Thoracic aorta (tissue), 2 donors: ENCODE measurements at places on chromosomes 6 and 20.
A peak's percentile ranks its signal among the peaks of the same experiment; 100 is the strongest.

- H3K27me3 ChIP-seq, result no peaks in the 10 kb centered on the region
- H3K4me1 ChIP-seq, result no peaks in the 10 kb centered on the region
- no peak overlapping the region for H3K27ac ChIP-seq
- H3K36me3 ChIP-seq, result no peaks in the 10 kb centered on the region
Measured at GRCh38 chr6:44621846-44622245, 234.3 kb downstream of the CDC5L start.

GRCh38 chr6:22779062-22779461 is 209.7 kb downstream of the HDGFL1 start:
- no peak overlapping the region for H3K27ac ChIP-seq
- H3K36me3 ChIP-seq, result no peaks in the 10 kb centered on the region
- DNase-seq, result no peak
- H3K4me3 ChIP-seq, result no peak overlapping the region
- no peaks in the 10 kb centered on the region for H3K4me1 ChIP-seq

DNA sequence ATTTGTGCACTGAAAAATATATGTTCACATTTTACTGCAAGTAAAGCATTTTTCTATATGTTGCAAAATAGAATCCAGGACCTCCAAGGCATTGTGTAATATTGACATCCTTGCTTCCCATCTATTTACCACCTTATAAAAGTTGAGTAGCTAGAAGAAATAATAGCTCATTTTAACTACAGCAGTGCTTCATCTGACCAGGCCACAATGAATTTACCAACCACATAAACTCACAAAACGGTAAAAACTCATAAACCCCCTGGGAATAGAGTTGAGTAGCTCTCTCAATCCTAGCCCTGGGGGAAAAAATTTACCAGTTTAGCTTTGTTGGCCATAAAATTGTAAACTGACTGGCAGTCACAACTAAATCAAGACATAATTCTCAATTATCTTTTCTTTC is 3.9 kb downstream of the ATXN1 start:
- H3K4me3 ChIP-seq, result no peak overlapping the region
- DNase-seq, result no peak
- H3K4me1 ChIP-seq, result peaks cover 61% of the 10 kb centered on the region
- H3K36me3 ChIP-seq, result no peaks in the 10 kb centered on the region

GRCh38 chr6:12392490-12392889 is 102.3 kb downstream of the EDN1 start:
- H3K27me3 ChIP-seq, result no peaks in the 10 kb centered on the region
- no peaks in the 10 kb centered on the region for H3K4me1 ChIP-seq
- H3K27ac ChIP-seq, result no peak overlapping the region
- H3K36me3 ChIP-seq, result no peaks in the 10 kb centered on the region

DNA sequence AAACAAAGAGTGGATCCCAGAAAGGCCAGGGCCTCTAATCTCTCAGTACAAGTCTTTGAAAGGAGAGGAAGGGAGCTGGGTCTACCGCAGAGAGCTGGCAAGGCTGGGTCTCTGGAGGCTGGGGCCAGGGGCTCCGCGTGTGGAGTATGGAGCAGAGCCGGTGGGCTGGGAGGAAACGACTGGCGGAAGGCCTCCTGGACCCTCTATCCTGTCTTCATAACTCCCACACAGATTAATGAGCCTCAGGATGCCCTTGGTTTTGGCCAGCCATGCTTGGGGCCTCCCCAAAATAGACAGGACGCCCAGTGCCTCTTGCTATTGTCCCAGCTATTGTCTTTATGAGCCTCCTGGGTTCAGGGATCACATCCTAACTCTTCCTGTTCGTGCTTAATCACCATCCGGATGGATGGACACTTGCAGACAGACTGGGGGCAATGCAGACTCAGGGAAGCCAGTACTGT is 306.4 kb downstream of the DHX35 start:
- no peak overlapping the region for H3K27ac ChIP-seq
- no peaks in the 10 kb centered on the region for H3K36me3 ChIP-seq
- H3K4me1 ChIP-seq, result no peaks in the 10 kb centered on the region
- no peak for DNase-seq
- no peak overlapping the region for H3K4me3 ChIP-seq
- H3K27me3 ChIP-seq, result no peaks in the 10 kb centered on the region

DNA sequence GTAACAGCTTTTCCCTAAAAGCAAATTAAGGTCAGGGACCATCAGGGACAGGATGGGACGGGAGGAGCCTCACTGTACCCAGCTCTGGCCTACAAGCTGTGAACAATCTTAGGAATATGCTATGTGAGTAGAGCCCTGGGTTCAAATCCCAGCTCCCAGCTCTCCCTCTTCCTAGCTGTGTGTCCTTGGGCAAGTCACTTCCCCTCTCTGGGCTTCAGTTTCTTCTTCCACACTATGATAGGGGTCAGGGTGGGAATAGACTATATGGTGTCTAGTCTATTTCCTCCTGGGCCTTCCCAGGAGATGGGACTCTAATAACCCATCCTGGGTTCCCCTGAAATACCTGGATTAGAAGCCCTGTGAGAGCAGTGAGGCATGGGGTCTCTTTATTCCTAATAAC is 41.6 kb downstream of the CPNE5 start:
- H3K4me3 ChIP-seq, result no peak overlapping the region
- no peaks in the 10 kb centered on the region for H3K27me3 ChIP-seq
- DNase-seq, result no peak
- no peaks in the 10 kb centered on the region for H3K36me3 ChIP-seq

DNA sequence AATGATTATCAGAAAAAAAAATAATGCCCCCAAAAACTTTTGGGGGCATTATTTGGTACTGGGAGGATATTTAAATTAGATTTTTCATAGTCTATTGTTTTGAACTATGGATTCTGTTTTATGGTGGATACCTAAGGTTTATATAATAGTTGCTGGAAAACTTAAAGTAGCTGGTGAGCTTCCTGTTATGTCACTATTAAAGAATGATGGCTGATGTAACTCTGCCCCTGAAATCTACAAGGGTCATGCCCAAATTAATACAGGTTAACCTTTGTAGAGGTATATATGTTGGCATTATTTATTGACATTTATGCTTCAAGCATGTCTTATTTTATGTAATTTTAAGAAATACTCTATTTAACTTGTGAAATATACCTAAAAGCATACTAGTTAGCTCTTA is 25.3 kb upstream of the ERVFRD-1 start:
- no peak overlapping the region for H3K4me3 ChIP-seq
- H3K4me1 ChIP-seq, result no peaks in the 10 kb centered on the region
- no peak for DNase-seq
- H3K27ac ChIP-seq, result no peak overlapping the region
- H3K36me3 ChIP-seq, result peaks cover 8% of the 10 kb centered on the region

GRCh38 chr20:13586133-13586532 is 52.6 kb downstream of the TASP1 start:
- no peaks in the 10 kb centered on the region for H3K4me1 ChIP-seq
- H3K4me3 ChIP-seq, result no peak overlapping the region
- no peaks in the 10 kb centered on the region for H3K27me3 ChIP-seq
- DNase-seq, result no peak
- no peaks in the 10 kb centered on the region for H3K36me3 ChIP-seq
- no peak overlapping the region for H3K27ac ChIP-seq

GRCh38 chr6:75065523-75065922 is 140.3 kb downstream of the COL12A1 start:
- no peak overlapping the region for H3K4me3 ChIP-seq
- H3K27me3 ChIP-seq, result no peaks in the 10 kb centered on the region
- no peaks in the 10 kb centered on the region for H3K36me3 ChIP-seq
- no peak for DNase-seq
- no peak overlapping the region for H3K27ac ChIP-seq
- no peaks in the 10 kb centered on the region for H3K4me1 ChIP-seq

GRCh38 chr6:2633736-2634135 is 117.0 kb downstream of the MYLK4 start:
- peak overlapping the region; percentile 75 for H3K4me3 ChIP-seq
- H3K36me3 ChIP-seq, result no peaks in the 10 kb centered on the region
- H3K27ac ChIP-seq, result peak overlapping the region; percentile 98

DNA sequence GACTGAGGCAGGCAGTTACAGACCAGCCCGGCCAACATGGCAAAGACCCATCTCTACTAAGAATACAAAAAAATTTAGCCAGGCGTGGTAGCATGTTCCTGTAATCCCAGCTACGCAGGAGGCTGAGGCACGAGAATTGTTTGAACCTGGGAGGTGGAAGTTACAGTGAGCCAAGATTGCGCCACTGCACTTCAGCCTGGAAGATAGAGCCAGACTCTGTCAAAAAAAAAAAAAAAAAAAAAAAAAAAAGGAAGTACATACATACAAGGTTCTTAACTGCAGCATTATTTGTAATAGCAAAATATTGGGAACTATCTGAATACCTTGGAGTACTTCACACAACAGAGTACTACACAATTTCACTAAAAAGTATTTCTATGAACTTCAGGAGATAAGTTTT is 183.5 kb upstream of the OLIG3 start:
- no peaks in the 10 kb centered on the region for H3K27me3 ChIP-seq
- H3K36me3 ChIP-seq, result no peaks in the 10 kb centered on the region
- no peak overlapping the region for H3K4me3 ChIP-seq
- no peak overlapping the region for H3K27ac ChIP-seq
- no peak for DNase-seq

DNA sequence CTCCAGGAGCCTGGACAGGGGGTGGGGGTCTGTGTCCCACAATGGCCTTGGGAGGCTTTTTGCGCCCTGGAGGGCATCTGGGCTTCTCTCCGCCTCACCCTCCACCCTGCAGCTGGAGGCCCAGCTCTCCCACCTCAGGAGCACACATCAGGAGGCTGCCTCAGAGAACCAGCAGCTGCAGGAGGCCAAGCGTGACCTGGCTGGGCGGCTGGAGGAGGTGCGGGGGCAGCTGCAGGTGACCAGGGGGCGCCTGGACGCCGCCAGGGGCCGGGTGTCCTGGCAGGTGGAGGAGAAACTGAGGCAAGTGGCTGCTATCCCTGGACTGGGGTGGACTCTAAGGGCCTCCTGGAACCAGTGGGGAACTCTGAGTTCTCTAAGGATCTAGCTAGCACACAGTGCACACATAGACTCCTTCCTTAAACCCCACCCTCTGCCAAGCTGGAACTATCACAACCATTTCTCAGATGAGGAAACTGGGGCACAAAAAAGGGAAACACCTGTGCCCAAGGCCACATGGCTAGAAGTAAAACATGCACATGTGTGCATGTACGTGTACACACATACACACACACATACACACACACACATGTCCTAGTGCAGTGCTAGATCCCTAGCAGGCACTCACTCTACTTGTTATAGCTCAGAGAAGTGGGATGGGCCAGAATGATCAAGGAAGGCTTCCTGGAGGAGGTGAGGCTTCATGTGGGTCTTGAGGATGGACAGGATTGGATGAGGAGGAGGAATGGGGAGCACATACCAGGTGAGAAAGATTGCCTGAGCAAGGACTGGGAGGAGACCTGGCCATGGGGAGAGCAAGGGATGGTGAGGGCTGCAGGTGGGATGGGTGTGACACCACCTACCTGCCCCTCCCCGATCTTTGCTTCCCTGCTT is 22.9 kb downstream of the RAB44 start:
- H3K4me1 ChIP-seq, result no peaks in the 10 kb centered on the region
- H3K27ac ChIP-seq, result no peak overlapping the region
- DNase-seq, result no peak
- no peak overlapping the region for H3K4me3 ChIP-seq

- no peak overlapping the region for H3K27ac ChIP-seq
- H3K4me1 ChIP-seq, result no peaks in the 10 kb centered on the region
- no peak for DNase-seq
- no peaks in the 10 kb centered on the region for H3K36me3 ChIP-seq
Measured at GRCh38 chr20:60126975-60127374, 168.8 kb downstream of the CDH26 start.
